Small intestine (tissue), 16 donors: ENCODE measurements at places on chromosomes 3 and 15.

DNA sequence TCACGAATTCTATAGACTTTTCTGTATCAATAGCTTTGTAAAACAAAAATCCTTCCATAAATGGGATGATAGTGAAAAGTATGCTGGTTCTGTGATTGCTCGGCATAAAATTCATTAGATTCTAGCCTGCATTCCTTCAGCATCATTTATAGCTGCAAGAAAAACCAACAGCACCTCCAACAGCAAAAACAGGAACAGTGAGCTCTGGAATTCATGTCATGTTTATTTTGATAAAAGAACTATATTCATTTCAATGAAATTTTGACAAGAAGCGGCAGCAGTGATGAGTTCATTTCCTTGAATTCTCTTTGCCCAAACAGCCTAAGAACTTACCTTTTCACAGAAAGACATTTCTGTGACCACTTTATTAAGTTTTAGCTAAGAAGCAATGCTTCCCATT lies 515.2 kb upstream of the CCDC54 start:
- DNase-seq: no peak

DNA sequence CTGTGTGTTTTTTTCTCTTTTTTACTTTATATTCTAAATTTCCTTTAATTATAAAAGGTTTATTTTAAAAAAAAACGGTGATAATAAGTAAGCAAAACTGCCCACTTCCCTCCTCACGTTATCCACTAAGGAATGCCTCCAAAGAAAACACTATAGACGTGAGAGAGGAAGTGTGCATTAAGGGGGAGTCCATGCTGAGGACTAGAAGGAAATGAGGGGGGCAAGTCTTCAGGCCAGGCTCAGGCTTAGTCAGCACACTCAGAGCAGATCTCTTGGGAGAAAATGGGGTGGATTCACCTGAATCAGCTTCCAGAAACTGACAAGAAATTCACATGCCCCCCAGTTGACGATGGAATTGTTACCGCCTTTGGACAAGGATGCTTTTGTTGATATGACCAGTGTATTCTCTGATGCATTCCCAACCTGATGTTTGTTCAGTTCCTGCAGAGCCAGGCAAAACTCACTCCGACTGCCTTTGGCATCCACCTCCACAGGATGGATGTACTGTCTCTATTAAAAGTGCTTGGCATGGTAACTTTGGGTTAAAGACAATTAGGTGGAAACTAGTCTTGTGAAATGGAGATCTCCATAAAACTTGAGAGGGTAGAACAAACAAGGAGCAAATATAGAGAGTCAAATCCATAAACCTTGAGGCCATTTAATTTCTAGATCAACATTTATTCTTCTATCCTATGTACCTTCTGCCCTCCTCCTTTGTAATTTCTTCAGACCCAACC lies 167.8 kb downstream of the MYRIP start:
- DNase-seq: no peak

- DNase-seq: no peak
These were observed 38.9 kb upstream of the RSL24D1 start for GRCh38 chr15:55235546-55236036.

- no peak for DNase-seq
These were observed 109.7 kb downstream of the LRRC49 start for GRCh38 chr15:71002316-71002715.

GRCh38 chr15:64623347-64623996 lies 151.9 kb downstream of the RBPMS2 start:
- no peak for DNase-seq

- DNase-seq: peak; percentile 52
These were observed 68.1 kb upstream of the PFN2 start for GRCh38 chr3:150038830-150039229.
